ENCODE measurements at places on chromosomes 2 and 18. TPM values are rescaled to one million over a fixed set of nuclear protein-coding genes. Genes with fewer than 3 reads are reported as not detected.

- no peak overlapping the region for H3K27ac ChIP-seq
- no peaks in the 10 kb centered on the region for H3K27me3 ChIP-seq
- no peak overlapping the region for H3K4me3 ChIP-seq
- H3K36me3 ChIP-seq = no peaks in the 10 kb centered on the region
Observed at GRCh38 chr2:212523756-212524155, 14.8 kb downstream of the ERBB4 start.

GRCh38 chr2:224969095-224969494 lies 73.2 kb downstream of the DOCK10 start:
- H3K4me1 ChIP-seq = no peaks in the 10 kb centered on the region
- H3K27ac ChIP-seq = no peak overlapping the region
- H3K4me3 ChIP-seq = no peak overlapping the region
- H3K27me3 ChIP-seq = no peaks in the 10 kb centered on the region

GRCh38 chr2:27860111-27860510 lies 30.1 kb downstream of the RBKS start:
- H3K4me1 ChIP-seq = no peaks in the 10 kb centered on the region
- H3K27me3 ChIP-seq = no peaks in the 10 kb centered on the region
- H3K36me3 ChIP-seq = no peaks in the 10 kb centered on the region
- DNase-seq = no peak
- no peak overlapping the region for H3K27ac ChIP-seq

- H3K27me3 ChIP-seq = no peaks in the 10 kb centered on the region
- no peak for DNase-seq
- H3K4me1 ChIP-seq = no peaks in the 10 kb centered on the region
- no peaks in the 10 kb centered on the region for H3K36me3 ChIP-seq
- H3K4me3 ChIP-seq = no peak overlapping the region
- H3K27ac ChIP-seq = no peak overlapping the region
Observed at GRCh38 chr18:8972116-8972515, 130.4 kb upstream of the NDUFV2 start.

- no peaks in the 10 kb centered on the region for H3K36me3 ChIP-seq
- H3K27me3 ChIP-seq = no peaks in the 10 kb centered on the region
Observed at GRCh38 chr2:47062681-47063537, 92.2 kb downstream of the STPG4 start.

DNA sequence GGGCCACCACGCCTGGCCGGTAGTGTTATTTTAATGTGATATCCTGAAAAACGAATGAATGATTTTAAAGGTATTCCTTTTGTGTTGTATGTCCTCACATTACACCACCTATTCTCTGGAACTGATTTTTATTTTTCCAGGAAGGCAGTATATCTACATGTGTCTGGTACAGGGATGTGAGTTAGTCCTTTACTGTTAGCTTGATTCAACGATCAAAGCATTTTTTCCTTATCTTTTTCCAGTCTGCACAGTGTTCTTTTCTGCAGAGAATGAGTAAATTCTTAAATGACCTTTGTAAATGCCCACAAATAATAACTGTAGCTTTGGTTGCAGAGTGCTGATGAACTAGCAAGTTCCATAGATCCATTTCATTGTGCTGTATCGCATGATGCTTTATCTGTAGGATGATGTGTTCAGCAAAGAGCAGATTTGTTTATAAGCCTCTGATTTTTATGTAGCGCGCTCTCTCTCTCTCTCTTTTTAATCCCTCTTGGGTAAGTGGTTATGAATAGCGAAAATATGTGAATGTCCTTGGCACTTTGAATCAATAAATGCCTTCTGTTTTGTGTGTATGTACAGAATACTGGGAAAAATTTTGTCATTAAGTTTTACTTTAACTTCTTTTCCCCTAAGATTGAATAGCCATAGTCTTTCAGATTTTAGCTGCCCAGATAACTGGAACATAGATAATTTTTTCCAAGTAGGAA lies 82.5 kb upstream of the EML6 start:
- no peaks in the 10 kb centered on the region for H3K4me1 ChIP-seq
- no peak for DNase-seq
- peak overlapping the region; percentile 24 for H3K27ac ChIP-seq
- no peaks in the 10 kb centered on the region for H3K27me3 ChIP-seq
- H3K36me3 ChIP-seq = peaks cover 21% of the 10 kb centered on the region
- no peak overlapping the region for H3K4me3 ChIP-seq

DNA sequence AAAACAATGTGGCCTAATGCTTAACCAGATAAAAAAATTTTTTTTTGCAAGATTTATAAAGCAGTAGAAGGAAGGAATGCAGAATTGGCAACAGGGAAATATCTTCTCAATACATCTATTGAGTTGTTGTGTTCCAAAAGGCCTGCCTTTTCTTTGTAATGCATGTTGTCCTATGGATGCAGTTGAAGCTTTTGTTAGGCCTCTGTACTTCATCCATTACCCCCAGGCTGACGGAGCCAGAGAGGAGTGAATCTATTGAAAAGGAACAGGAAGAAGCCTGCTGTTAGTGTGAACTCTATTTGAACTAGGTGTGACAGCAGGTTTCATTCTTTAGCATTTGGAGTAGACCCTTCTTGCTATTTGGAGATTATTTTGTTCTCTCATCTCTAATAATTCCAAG lies 56.5 kb downstream of the MTX2 start:
- no peaks in the 10 kb centered on the region for H3K27me3 ChIP-seq
- peaks cover 2% of the 10 kb centered on the region for H3K36me3 ChIP-seq
- no peak for DNase-seq

- no peaks in the 10 kb centered on the region for H3K36me3 ChIP-seq
- H3K4me3 ChIP-seq = no peak overlapping the region
- no peaks in the 10 kb centered on the region for H3K4me1 ChIP-seq
- H3K27me3 ChIP-seq = no peaks in the 10 kb centered on the region
Observed at GRCh38 chr18:57542126-57542525, 44.4 kb downstream of the FECH start.

- H3K27ac ChIP-seq = no peak overlapping the region
- no peak for DNase-seq
- H3K36me3 ChIP-seq = no peaks in the 10 kb centered on the region
- no peaks in the 10 kb centered on the region for H3K4me1 ChIP-seq
- H3K27me3 ChIP-seq = no peaks in the 10 kb centered on the region
Observed at GRCh38 chr18:5488844-5489243, 55.0 kb downstream of the EPB41L3 start.

DNA sequence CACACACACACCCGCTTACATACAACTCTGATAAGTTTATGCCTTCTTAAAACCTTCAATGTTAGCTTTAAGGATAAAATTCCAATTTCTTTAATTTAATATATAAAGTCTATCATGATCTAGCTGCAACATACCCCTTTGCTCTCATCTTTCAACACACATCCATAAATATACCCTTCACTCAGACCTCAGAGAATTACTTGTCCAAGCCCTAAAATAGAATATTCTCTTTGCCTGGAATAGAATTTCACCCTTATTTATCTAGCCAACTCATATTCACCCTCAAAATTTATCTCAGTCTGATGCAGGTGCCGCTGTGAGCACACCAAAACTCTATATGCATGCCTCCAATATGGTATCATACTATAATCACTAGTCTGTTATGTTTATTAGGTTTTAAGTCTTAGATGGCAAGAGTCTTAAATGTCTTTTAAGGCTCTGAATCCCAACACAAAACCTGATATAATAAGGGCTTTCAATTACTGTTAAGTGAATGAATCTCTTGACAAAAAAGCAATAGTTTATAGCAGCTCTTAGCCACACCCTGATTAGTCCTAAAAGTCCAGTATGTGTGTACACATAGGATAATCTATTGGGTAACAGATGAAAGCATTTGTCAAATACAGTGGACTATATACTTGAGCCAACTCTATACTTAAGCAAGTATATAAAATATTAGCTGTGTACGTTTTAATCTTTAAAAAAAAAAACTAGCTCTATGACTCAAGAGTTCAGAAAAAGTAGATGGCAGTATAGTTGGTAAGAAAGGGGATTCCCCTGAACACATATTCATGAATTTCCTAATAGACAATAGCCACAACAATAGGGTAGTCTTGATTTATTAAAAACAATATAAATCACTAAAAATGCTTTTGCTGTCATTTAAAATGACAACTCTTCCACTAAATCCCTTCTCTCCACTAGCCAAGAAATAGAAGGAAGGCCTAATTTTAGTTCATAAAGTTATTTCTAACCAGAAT lies 144.5 kb downstream of the EXOC6B start:
- no peak overlapping the region for H3K4me3 ChIP-seq
- no peak for DNase-seq
- no peaks in the 10 kb centered on the region for H3K4me1 ChIP-seq

DNA sequence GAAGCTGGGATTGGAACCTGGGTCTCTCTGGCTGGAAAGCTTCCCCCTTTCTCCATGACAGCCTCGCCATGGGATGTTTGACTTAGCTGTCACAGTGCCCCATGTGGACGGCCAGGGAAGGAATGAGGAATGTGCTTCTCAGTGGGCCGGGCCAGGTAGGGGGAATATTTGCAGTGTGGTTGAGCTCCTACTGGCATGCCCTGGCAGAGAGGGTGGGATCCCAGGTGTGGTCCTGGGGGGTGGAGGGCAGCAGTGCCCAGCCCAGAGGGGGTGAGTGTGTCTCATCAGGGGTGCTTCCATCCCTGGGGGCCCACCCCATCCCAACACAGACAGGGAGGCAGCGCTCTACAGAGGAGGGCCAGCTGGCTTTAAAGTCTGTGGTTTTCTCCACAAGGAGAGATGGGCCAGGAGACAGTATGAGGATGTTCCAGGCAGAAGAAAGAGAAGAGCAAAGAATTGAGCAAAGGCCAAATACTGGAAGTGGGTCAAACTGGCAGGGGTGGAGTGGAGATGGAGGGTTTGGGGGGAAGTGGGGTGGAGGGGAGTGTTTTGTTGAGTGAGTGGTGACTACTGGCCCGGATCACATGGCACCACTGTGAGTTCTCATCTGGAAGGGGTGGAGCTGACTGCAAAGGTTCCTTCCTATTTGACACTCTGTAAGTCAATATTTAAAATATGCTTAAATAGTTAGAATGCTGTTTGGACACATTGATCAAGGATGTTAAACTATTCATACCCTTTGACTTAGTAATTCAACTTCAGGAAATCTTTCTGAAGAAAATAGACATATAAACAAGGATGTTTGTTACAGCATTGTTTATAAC lies 94.0 kb downstream of the MYCN start:
- H3K4me1 ChIP-seq = peaks cover 5% of the 10 kb centered on the region
- no peak overlapping the region for H3K27ac ChIP-seq
- H3K4me3 ChIP-seq = no peak overlapping the region
- no peaks in the 10 kb centered on the region for H3K36me3 ChIP-seq
- no peaks in the 10 kb centered on the region for H3K27me3 ChIP-seq

DNA sequence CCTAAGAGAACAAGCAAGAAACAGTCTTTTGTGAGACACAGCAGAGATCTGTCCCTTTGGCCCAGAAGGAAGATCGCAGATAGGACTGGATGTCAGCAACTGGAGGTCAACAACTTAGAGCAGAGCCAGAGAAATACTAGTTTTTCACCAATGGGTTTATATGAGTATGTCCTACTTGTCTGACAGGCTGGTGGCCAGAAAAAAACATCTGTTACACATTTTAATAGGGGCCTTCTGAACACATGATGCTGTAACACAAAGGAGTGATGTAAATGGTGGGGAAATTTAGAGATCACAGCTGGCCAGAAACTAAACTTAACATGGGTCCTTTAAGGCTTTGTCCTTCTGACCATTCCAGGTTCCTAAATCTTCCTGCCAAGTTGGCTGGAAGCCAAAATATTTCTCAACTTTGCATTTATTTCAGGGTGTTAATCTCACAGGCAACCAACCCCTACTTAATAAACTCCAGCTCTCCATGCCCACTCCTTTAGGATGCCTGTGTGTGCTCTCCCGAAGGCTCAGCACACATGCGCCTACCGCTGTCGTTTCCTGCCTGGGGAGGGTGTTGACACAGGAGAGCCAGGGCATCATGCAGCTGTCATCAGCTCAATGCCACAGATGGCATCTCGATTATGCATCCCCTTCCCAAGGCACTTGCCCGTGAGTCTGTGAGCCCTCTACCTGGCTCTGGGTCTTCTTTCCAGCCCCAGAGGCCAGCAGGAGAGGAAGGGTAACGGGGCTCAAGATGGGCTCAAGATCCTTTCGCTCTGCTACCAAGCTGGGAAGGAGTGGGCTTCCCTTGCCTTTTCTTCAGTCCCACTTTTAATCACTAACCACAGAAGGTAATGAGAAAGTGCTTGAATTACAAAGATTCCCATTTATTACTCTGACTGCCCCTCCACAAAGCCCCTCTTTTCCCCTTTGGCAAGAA lies 252.5 kb downstream of the ETAA1 start:
- no peak overlapping the region for H3K27ac ChIP-seq
- no peaks in the 10 kb centered on the region for H3K27me3 ChIP-seq
- no peaks in the 10 kb centered on the region for H3K36me3 ChIP-seq
- no peak for DNase-seq
- H3K4me3 ChIP-seq = no peak overlapping the region

- no peak for DNase-seq
- H3K27me3 ChIP-seq = no peaks in the 10 kb centered on the region
- H3K4me3 ChIP-seq = no peak overlapping the region
- no peak overlapping the region for H3K27ac ChIP-seq
- H3K36me3 ChIP-seq = no peaks in the 10 kb centered on the region
Observed at GRCh38 chr18:75029481-75029880, 179.5 kb downstream of the PTGR3 start.

DNA sequence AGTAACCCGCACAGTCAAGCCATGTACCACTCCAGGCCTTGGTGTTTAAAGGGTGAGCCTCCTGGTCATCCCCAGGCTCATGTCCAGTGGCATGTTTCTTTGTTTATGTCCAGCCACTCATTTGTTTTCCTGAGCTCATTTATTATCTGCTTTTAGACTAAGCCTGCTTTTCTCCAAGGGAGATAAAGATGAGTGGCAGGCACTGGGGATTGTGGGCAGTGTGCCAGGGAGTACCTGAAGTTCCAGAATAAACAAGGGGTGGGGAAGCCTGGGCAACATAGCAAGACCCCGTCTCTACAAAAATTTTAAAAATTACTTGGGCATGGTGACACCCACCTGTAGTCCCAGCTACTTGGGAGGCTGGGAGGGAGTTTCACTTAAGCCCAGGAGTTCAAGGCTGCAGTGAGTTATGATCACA lies 1.9 kb downstream of the ANXA4 start:
- no peaks in the 10 kb centered on the region for H3K27me3 ChIP-seq
- H3K36me3 ChIP-seq = no peaks in the 10 kb centered on the region
- H3K4me3 ChIP-seq = peak overlapping the region; percentile 99
- no peak for DNase-seq
- no peak overlapping the region for H3K27ac ChIP-seq
- peaks cover 16% of the 10 kb centered on the region for H3K4me1 ChIP-seq

GRCh38 chr2:31863867-31864266 lies 146.9 kb downstream of the MEMO1 start:
- no peaks in the 10 kb centered on the region for H3K27me3 ChIP-seq
- no peak for DNase-seq
- H3K4me3 ChIP-seq = no peak overlapping the region
- H3K27ac ChIP-seq = no peak overlapping the region

TTLL4 gene
- 14.8 TPM for total RNA-seq

EMILIN2 gene
- total RNA-seq = 3.0 TPM

CABLES1 gene
- 7.4 TPM for total RNA-seq

OR6B2 gene
- total RNA-seq = not detected

DCC gene
- not detected for total RNA-seq

IL1RL2 gene
- total RNA-seq = 2.8 TPM

NOL4 gene
- total RNA-seq = 0.86 TPM

ECEL1 gene
- 0.80 TPM for total RNA-seq

Measured in right lobe of liver (tissue), 6 donors.